ENCODE measurements at places on chromosomes 16 and 17.

DNA sequence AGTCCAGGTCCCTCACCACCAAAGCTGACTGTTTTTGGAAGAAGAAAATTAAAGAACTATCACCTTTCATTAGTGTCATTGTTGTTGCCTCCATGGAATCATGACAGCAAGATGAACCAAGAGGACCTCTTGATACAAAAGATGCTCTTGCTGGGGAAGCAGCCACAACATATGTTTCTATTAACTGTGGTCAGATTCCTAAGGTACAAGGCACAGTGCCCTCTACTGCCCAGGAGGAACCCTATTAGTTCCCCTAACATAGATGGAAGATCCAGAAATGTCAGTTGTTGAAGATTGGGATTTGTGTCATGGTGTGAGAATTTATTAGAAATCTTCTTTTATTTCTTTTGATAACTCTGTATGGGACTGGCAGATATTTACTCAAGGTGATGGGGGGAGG lies 188.2 kb upstream of the ANKFN1 start:
- no peak for DNase-seq

DNA sequence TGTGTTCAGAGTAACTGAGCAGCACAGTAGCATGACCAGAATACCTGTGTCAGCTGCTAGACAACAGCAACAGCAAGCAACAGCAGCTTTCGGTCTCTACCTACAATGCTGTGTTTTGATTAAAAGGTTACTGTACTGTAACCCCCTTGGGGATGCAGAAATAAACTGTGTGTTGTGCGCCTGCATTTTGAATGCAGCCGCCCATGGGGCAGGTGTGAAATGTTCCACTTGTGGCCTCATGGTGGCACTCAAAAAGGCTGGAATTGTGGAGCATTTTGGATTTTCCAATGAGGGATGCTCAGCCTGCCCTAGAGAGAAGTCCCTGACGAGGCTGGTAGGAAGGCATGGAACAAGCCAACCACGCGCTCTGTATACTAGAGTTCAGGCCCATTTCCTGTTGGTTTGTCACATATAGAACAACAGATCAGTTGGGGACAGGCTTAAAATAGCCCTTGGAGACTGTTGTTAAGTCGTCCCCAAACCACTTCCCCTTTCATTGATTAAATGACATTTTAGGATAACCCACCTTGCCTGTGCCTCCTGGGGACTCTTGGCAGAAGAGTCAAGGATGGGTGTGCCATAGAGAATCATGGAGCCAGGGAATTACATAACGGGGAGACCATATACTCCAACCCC lies 27.1 kb downstream of the SCPEP1 start:
- DNase-seq: no peak

GRCh38 chr17:60817192-60817591 lies 139.5 kb downstream of the BCAS3 start:
- no peak for DNase-seq

DNA sequence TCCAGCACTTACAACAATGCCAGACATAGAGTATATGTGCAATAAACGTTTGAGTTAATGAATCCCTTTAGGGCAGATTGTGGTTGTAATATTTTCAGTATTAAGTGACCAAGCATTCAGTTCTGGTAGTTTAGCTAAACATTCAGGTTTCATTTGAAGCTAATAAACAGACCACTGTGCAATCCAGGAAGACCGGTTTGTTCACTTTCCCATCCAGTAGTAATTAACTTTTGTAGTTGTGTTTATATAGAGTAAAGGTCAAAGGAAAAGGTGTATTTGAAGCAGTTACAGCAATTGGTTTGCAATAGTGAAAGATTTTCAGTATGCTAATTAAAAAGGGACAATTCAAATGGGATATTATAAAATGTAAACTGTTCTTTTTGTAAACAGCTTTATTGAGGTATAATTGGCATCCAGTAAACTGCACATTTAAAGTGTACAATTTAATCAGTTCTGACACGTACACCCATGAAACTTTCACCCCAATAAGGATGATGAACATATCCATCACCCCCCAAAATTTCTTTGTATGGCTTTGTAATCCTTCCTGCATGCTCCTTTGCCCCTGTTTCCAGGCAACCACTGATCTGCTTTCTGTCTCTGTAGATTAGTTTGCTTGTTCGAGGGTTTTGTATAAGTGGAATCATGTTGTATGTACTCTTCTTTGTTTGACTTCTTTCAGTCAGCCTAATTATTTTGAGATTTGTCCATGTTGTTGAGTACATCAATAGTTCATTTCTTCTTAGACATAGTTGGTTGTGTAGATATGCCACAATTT lies 26.3 kb downstream of the MRTFB start:
- DNase-seq: no peak

- DNase-seq: no peak
Measured at GRCh38 chr17:31397256-31397939, 5.9 kb downstream of the RAB11FIP4 start.

- no peak for DNase-seq
Measured at GRCh38 chr16:49688036-49688697, 167.7 kb downstream of the ZNF423 start.

- no peak for DNase-seq
Measured at GRCh38 chr16:75160386-75160785, 12.1 kb downstream of the ZFP1 start.

GRCh38 chr17:27420211-27420950 lies 35.9 kb upstream of the KSR1 start:
- DNase-seq: no peak

DNA sequence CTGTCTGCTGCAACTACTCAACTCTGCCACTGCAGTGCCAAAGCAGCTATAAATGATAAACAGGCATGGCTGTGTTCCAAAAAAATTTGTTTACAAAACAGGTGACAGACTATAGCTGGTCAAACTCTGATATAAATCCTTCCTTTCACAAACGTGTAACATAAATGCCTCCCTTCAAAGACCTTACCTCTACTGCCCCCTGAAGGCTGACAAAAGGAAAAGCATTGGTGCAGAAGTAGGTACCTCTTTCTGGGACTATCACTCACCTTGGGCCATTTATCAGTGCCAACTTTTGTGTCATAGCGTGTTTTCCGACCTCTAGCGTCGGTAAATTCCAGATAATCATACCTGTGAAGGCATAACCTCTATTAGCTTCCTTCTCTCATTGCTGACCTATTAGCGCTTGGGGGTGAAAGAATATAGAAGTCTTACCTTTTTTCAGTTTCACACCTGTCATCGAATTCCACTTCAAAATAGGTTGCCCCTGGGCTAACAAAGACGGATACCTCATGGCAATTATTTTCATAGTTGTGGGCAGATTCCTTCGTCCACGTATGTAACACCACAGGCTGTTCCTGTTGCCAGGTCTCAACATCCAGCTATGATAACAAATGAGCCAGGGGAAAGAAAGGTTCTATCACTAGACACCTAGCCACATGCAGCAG lies 67.9 kb downstream of the ZZEF1 start:
- DNase-seq: peak; percentile 68

- DNase-seq: no peak
Measured at GRCh38 chr17:73645050-73645871, 1.0 kb upstream of the SDK2 start.

GRCh38 chr17:61335105-61335844 lies 64.4 kb upstream of the TBX2 start:
- no peak for DNase-seq

GRCh38 chr17:8991514-8992285 lies 26.2 kb upstream of the PIK3R5 start:
- DNase-seq: peak; percentile 66

- DNase-seq: peak; percentile 67
Measured at GRCh38 chr17:5706577-5707210, 122.4 kb upstream of the NLRP1 start.

GRCh38 chr17:65750631-65751115 lies 189.2 kb upstream of the AXIN2 start:
- DNase-seq: peak; percentile 98

DNA sequence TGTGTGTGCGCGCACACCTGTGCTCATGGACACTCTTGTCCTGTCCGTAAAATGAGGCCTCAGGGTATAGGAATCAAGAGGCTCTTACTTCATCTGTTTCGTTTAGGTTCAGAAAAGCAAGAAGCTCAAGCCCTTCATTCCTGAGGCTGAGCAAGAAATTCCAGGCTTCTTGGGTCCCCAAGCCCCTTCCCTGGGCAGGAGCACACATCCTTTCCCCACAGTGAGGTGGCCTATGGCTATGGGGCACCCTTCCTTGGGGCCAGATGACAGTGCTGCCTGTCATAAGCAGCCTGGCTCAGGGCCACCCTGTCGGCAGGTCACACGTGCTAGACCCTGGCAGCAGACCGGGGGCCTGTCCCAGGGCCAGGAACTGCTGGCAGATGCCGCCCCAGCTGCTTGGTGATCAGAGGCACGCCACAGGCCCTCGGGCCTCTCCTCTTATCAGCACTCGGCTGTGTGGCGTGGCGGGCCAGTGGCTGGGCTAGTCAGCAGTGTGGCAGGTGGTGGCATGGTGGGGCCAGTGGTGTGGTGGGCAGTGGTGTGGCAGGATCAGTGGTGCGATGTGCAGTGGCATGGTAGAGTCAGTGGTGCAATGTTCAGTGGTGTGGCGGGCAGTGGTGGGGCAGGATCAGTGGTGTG lies 50.2 kb downstream of the NKD1 start:
- DNase-seq: no peak

- DNase-seq: no peak
Measured at GRCh38 chr17:64155129-64155528, 25.2 kb upstream of the ERN1 start.

DNA sequence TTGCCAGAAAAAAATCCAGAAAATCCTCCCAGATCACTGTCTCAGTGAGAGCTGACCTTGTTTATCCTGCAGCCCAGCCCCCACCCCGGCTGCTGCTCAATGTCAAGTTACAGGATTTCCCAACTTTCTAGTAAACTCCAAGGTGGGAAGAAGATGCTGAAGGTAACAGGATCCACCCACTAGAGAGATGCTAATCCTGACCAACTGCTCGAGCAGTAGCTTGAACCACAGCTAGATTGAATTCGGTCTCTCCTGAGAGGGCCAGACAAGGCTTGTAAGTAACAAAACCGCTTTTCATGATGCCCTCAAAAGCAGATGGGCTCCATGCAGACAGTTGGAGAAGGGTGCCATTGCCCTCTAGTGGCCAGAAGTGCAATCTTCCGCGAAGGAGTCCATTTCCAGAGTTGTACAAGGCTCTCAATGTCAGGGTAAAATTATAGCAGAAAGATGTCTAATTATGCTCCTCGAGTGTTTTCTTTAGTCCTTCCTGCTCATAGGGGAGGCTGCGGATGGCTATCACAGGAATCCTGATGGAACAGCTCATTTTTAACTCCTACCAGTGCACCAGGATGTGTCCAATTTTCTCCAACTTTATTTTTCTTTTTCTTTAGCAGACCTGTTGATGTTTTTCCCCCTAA lies 3.9 kb downstream of the CDH11 start:
- peak; percentile 74 for DNase-seq

DNA sequence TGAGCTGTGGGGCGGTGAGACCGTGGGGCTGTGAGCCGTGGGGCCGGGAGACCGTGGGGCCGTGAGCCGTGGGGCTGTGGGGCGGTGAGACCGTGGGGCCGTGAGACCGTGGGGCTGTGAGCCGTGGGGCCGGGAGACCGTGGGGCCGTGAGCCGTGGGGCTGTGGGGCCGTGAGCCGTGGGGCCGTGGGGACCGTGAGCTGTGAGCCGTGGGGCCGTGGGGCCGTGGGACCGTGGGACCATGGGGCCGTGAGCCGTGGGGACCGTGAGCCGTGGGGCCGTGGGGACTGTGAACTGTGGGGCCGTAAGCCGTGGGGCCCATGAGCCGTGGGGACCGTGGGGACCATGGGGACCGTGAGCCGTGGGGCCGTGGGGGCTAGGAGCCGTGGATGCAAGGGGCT lies 24.6 kb upstream of the PVALEF start:
- DNase-seq: no peak
